ENCODE measurements at places on chromosomes 16 and 17.

- no peak for DNase-seq
These were observed at the start of gene LGALS3BP for GRCh38 chr17:78979780-78980623. Gene LGALS3BP (minus strand): TSS chr17:78979923. CDS start chr17:78977191, 2,732 bp downstream.

DNA sequence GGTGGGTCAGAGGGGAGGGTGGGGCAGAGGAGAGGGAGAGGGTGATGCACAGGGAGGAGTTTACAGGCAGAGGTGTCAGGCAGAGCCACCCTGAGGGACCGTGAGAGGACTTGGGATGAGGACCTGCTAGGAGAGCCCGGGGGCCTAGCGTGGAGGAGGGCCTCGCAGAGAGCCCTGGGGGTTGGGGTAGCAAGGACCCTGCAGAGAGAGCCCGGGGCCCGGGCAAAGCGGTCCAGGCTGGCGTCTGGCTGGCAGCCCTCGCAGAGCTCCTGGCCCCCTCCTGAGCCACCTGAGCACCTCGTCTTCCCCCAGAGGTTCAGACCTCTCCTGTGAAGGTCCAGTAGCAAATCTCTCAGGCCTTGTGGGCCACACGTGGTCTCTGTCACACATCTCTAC, 42.0 kb upstream of the ZNF469 start:
- no peak for DNase-seq

DNA sequence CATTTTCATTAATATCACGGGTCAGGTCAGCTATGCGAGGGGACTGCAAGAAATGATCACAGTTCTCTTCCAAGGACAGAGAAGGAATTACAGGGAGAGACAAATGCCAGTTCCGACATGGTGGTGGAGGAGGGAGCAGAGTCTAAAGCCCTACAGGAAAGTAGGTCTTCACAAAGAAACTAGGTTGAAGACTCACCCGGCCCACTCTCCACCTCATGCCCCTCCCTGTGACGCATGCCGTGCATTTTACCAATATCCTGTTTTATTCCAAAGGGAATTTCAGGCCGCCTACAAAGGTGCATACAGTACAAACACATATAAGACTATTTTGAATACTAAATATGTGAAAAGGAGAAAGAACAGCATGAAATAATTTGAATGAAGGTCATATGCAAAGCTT, 56.8 kb downstream of the CDH11 start:
- DNase-seq = no peak

DNA sequence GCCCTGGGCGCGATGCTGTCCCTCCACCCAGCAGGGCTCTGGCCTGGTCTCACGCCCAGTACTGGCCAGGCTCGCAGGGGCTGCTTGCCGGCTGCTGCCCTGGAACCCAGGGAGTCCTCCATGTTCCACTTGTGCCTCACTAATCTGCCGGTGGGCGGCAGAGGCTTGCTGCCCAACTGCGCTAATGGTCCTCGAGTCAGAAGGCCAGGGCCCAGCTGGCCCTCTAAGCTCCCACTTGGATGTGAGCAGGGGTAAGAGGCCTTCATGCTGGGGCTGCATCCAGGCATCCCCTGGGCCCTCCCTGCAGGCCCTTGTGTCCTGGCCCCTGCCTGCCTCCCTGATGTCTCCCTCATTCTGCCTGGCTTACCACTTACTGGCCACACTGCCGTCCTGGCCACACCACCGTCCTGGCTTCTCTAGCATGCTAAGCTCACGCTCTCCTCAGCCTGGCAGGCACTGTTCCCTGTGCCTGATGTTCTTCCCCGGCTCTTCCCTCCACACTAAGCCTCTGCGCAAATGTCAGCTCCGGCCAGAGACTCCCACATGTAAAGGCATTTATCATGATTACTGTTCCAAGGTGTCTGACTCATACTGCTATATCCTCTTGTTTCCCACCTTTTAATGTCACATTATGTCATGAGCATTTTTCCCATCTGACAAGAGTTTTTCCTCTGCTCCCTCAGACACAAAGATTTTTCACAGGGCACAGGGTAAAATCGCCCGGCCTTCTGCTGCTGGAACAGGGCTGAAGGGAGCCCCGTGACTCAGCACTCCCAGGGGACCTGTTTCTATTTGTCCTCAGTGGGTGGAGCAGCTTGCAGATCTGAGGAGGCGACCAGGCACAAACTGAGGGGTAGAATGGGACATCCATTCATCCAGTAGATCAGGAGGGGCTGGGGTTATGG, 15.9 kb downstream of the B9D1 start:
- DNase-seq = peak; percentile 69

- DNase-seq = no peak
These were observed 113.5 kb upstream of the CCL2 start for GRCh38 chr17:34141590-34141989.

DNA sequence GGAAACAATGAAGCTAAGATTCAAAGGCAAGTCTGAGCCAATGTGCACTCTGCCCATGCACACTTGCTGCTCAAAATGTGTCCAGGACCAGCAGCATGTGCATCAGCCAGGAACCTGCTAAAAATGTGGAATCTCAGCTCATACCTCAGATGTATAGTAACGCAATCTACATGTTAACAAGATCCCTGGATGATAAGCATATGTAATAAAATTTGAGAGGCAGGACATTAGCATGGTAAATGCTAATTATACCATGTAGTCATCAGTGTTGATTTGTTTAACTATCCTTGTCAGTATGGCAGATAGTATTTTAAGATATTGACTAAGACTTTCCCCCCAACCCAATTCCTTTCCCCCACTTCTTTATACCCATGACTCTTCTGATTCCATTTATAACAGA, 379.6 kb downstream of the TOX3 start:
- no peak for DNase-seq

- no peak for DNase-seq
These were observed 16.2 kb downstream of the PITPNA start for GRCh38 chr17:1546292-1546922.

DNA sequence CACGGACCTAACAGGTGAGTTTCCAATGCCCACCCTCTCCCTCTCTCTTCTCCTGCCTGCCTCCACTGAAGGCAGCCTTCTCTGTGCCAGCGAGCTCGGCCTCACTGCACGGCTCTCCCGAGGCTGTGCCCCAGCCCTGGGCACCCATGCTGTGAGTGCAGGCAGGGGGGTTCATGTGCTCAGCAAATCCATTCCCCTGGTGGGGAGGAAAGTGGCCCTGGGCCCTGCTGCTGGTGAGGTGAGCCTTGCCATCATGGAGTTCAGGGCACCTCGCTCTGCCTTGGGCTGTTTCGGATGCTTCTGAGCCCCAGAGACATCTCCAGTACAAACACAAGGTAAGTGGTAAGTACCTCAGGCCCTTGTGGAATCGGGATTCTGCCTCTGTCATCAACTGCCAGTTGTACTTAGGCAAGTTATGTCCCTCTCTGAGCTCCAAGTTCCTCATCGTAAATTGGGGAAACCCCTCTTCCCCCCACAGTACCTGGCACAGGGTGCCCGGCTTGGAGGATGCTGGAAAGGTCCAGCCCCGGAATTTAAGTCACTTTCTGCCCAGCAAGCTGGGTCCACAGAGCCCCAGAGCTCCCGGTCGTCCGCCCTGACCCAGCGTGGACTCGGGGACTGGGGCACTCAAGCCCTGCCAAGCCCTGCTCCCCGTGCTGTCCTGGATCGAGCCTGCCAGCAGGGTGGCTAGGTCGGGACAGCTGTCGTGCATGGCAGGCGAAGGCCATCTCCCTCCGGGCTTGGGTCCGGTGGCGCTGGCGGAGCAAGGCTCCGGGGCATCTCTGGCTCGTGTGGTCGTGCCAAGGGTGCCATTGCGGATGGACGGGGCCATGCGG, 684 bp upstream of the NUDT16L1 start:
- no peak for DNase-seq

GRCh38 chr16:20260215-20261009, 66.9 kb downstream of the GP2 start:
- DNase-seq = no peak

GRCh38 chr16:51312363-51313150, 161.5 kb upstream of the SALL1 start:
- no peak for DNase-seq

GRCh38 chr16:47475786-47476185, 14.7 kb downstream of the PHKB start:
- no peak for DNase-seq

DNA sequence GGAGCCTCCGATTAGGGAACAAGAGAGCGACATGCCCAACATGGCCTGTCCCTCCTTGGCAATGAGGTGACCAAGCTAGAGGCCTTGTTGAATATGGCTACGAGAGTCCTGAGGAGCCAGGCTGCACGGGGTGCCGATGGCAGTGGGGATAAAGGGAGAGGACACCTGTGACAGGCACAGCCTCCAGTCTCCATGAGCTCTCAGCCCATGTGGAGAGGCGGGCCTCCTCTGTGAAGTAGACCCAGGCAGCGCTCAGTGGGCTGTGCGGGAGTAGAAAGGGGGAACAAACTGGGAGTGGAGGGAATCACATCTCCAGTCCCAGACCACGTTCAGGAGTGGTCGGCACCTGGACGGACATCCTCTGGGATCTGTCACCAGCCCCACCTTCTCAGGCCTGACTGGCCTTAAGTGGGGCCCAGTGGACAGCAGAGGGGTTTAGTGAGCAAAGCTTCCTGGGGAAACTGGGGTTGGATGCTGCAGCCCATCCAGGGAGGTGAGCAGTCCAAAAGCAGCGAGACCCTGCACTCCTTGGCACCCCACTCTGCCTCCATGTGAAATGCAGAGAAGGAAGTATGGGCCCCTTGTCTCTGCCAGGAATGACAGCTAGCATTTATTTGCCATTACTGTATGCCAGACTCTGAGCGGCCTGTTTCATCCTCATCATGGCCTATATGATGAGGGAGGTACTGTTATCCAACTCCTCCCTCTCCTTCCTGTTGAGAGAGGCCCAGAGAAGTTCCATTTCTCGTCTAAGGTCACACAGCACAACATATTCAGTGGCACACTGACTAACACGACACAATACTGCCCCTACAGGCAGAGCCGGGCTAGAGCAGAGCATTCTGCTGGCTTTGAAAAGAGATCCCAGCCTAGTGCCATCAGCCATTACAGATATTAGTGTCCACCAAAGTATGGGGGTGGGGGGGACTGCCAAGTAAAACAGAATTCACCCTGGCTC, 4.5 kb upstream of the TMEM92 start:
- DNase-seq = peak; percentile 54

Data from hematopoietic multipotent progenitor cell treated with erythropoietin and hydrocortisone succinate and interleukin-3 and kit ligand, for 15 days (in vitro differentiated cells).